ENCODE measurements at places on chromosomes 16 and 17.

DNA sequence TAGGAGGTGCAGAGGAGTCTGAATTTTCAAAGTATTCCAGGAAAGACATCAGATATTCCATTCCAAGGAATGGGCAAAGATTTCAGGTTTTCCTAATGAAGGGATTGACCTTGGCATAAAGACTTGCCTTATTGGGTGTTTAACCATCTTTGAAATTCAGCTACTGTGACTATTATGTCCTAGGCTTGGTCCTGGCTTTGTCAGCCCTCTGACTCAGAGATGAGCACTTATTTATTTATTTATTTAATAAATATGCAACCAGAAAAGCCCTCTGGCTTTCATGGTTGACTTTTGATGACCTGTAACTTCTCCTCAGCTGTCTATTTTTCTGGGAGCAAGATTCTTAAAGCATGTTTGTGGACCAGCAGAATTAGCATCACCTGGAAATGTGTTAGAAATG lies 455.1 kb downstream of the KIF2B start:
- DNase-seq: no peak

DNA sequence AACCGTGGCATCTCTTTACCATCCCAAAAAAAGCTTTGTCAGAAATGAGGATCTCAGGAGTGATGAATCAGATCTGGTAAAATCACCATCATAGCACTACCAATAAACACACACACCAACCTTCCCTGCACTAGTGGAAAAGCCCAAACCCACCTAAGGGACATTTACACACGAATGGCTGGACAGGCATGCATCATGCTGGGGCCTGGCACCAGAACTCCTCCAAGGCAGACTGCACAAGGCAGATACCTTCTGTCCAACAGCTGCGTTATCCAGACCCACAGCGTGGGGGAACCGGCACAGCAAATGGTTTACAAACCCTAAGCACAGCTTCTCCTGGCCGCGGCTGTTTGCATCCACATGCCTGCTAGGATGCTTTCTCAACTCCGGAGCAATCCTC lies 2.8 kb downstream of the ASIC2 start:
- DNase-seq: no peak

GRCh38 chr17:18139498-18139897 lies 30.9 kb downstream of the MYO15A start:
- DNase-seq: no peak

DNA sequence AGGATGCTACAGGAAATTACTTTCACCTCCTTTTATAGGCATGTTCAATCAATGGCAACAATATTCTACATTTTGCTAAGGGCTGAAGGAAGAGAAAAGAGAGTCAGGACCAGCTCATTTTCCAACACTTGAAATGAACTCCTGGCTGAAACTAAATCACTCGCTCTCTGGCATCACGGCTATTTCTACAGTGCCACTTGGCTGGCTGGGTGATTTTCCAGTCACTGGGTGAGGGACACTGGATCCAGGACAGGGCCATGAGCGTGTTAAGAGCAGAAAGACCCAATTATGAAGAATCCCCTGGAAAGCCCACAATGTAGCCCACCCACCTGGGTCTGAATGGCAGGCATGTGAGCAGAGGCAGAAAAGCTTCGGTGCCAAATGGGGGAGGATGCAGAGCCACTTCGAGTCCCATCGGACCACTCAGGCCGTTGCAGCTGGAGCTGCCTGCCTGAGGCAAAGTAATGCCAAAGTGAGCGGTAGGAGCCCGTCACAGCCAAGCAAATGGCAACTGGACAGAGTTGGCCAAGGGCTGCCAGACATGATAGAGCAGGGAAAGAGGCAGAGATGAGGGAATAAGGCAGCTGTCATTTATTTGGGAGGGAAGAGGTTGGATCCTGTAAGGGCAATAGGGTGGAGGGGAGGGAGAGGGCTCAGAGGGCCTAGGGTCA lies 246.2 kb downstream of the STX8 start:
- no peak for DNase-seq

DNA sequence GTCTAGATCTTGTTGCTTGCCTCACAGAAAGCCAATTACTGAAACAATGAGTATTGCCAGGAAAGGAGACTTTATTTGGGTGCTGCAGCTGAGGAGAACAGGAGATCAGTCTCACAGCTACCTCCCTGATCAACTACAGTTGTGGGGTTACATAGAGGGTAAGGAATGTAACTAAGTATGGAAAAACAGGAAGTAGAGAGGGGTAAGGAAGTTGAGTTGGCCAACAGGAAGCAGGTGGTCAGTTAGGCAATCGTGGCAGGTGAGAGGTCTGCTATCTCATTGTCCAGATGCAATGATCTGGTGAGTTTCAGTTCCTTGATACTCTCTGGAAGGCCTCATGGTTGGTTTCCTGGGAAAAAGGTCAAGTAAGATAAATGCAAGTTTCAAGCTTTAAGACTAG lies 333.1 kb upstream of the GOT2 start:
- DNase-seq: no peak

DNA sequence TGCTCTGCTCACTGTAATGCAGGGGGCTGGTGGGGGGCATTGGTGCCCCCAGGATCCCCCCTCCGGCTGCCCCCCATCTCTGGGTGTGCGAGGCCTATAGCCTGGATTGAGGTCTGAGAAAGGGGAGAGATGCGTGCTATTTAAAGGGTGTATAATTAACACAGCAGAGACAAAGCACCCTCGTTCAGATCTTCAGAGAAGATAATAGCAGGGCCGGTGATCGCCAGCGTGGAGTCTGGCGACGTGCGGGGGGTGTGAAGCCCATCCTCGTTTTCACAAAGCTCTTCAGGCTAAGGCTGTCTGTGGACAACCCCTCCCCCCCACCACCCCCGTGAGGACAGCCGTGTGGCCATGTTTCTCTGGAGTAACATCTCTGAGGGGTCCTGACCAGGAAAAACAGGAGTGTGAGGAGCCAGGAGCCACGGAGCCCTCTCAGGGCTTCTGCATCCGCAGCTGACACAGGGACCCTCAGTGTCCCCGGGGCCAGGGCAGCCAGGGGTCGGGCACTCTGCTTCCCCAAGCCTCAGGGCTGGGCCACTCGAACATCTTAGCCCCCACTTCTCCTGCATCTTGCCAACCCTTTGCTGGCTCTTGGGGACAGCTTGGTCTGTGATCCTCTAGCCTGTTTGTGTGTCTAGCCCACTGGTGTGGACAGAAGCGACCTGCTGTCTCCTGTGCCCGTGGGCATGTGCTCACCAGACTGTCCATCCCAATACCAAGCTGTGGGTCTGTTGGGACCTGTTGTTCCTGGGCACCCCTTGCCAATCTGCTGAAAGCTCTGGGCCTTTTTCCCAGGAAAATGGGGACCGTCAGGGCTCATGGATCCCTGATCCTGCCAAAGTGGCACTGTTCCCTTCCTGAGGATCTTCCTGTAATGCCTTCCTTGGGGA lies 58.9 kb downstream of the BAIAP2 start:
- no peak for DNase-seq

DNA sequence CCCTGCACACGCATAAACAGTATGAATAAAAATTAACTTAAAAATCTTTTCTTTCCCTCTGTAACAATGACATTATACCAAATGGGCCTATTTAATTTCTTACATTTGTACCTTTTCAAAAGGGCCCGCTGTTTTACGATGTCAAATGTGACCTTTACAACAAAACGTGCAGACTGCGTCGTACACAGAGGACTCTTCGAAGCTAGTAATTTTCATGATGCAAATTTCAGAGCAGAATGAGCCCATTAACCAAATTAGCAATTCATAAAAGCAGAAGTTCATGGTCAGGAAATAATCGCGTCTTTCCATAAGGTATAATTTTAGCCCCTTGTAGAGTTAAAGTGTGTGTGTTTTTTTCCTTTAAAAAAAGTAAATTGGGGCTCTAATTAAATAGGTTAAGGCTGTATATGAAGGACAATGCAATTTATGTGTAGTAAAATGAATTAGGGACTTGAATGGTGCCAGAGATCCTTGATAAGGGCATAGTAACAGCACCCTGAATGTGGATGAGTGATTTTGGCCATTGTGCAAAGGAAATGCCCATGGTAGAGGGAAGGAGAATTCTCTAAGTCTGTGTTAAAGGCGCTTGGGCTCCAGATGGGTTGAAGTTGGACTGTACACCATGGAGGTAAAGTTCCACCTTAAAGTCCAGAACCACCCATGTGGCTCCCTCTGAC lies 546.4 kb upstream of the EEF2KMT start:
- DNase-seq: no peak

GRCh38 chr17:74213861-74214391 lies 555 bp downstream of the TTYH2 start:
- no peak for DNase-seq

Data from LNCaP clone FGC (cell line).